ENCODE measurements at places on chromosomes 5 and 9.

- DNase-seq = no peak
Measured at GRCh38 chr9:131306397-131307004, 17.0 kb downstream of the PLPP7 start.

- DNase-seq = no peak
Measured at GRCh38 chr9:113601656-113602055, 138.1 kb downstream of the RGS3 start.

- no peak for DNase-seq
Measured at GRCh38 chr5:96219580-96220281, 213.3 kb downstream of the PCSK1 start.

GRCh38 chr5:57499262-57500050 is 16.8 kb upstream of the ACTBL2 start:
- DNase-seq = peak; percentile 42

DNA sequence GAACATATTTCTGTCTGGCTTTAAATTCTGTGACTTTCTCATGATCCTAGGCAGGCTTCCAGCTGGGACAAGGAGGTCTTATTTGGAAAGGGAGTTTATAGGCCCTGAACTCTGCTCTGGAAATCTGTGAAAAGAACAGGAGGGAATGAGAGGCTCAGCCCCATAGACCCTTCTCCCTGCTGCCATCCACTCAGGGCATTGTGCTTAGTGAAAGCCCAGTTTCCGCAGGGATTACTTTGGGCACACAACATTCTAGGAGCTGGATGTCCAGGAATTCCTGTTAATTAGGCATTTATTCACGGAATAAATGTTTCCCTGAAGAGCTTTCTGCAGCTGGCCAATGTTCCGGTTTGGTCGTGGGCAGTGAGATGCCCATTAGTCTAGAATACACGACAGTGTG is 32.7 kb upstream of the COL15A1 start:
- DNase-seq = no peak

DNA sequence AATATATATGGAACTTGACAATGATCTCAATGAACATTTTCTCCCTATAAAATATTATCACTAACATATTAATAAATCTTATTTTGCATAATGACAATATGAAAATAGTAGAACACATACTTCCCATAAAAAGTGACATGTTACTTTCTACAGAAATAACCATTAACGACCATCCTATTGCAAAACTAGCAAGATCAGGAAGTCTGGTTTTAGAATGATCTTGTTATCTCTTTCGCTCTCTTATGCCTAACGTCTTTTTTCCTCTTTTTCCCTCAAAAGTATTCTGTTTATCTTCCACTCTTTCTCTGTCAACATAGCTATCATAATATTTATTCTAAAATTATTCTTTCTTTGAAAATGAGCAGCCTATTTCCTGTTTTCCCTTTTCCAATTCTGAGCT is 21.6 kb upstream of the C5orf46 start:
- no peak for DNase-seq

All from GM13977 (cell line).